ENCODE measurements at places on chromosomes 5 and 9. TPM values are rescaled to one million over a fixed set of nuclear protein-coding genes. Genes with fewer than 3 reads are reported as not detected.

The TJP2 gene
- 70.8 TPM for total RNA-seq

DNA sequence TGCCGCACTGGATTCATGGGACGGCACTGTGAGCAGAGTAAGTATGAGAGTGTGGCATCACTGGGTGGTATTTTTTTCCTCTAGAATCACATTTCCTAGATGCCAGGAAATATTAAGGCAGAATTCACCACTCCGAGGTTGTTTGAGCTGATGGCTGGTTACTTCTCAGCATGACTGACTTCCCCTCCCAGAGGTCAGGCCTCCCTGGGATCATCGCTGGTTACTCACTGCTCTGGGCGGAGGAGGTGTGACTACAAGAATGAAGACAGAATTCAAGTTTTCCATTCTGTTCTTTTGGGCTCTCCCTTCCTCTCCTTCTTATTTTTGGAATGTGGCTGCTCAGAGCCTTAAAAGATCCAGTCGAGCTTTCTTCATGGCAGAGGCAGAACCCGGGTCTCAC is 76.6 kb upstream of the PRRC1 start:
- no peak for DNase-seq

- DNase-seq: no peak
Measured at GRCh38 chr5:10331341-10331796, 22.1 kb upstream of the MARCHF6 start.

- no peak for DNase-seq
Measured at GRCh38 chr5:383621-384020, 59.4 kb upstream of the EXOC3 start.

The DRD1 gene
- total RNA-seq: 9.8 TPM

GRCh38 chr9:5073701-5074100 is 88.6 kb downstream of the JAK2 start:
- DNase-seq: no peak

- DNase-seq: no peak
Measured at GRCh38 chr9:130128733-130129431, 43.3 kb upstream of the NCS1 start.

DNA sequence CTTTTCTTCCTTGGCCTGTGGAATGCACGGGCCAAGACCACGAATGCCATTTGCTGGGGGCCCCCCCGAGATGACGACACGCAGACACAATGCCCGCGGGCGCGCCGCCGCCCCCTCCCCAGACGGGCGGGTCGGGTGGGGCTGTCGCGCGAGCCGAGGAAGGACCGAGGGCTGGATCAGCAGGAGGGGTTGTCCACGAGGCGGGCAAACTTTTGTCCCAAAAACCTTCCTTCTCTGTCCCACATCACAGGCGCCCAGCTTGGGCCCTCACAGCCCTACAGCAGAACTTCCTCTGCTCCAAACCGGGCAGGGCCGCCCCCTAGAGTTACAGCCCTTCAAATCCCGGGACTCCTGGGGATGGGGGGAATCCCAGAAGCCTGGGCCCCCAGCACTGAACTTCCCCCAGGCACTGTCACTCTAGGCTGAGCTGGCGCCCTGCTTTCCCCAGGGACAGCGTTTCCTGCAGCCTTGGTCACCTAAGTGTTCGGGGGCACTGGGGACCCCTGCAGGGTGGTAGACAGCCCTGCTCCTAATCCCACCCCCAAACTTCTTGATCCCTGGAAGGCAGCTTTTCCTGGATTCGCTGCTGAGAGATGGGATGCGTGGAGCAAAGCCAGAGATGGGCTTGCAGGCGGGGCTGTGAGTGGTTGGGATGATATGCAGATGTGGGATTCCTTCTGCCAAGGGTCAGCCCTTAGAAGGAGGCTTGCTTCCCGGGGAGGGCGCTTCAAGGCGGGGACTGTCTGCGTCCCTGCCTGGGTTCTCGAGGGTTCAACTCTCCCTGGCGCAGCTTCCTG is 980 bp downstream of the COL5A1 start:
- no peak for DNase-seq

DNA sequence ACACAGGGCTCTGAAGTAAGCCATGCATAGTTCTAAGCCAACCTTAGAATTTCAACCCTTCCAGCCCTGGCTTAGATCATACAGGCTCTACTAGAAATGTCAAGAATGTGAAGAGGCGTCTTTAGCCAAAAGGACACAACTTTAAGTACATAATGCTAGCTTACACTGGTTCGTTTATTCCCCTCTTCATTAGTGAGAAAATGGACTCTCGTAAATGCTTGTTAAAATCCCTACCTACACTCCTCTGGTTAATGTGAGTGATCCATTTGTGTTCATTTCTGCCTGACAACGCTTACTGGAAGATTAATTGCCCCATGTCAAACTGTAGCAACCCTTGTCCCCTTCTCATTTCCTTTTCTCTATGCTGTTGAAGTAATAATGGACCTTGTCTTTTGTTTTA is 149.3 kb upstream of the POU5F2 start:
- DNase-seq: no peak

- DNase-seq: no peak
Measured at GRCh38 chr5:180034564-180034963, 37.0 kb downstream of the RNF130 start.

The DPYSL3 gene
- 79.4 TPM for total RNA-seq

The PCDHA9 gene
- total RNA-seq: 3.0 TPM

GRCh38 chr5:125696762-125697161 is 726.4 kb upstream of the GRAMD2B start:
- no peak for DNase-seq

DNA sequence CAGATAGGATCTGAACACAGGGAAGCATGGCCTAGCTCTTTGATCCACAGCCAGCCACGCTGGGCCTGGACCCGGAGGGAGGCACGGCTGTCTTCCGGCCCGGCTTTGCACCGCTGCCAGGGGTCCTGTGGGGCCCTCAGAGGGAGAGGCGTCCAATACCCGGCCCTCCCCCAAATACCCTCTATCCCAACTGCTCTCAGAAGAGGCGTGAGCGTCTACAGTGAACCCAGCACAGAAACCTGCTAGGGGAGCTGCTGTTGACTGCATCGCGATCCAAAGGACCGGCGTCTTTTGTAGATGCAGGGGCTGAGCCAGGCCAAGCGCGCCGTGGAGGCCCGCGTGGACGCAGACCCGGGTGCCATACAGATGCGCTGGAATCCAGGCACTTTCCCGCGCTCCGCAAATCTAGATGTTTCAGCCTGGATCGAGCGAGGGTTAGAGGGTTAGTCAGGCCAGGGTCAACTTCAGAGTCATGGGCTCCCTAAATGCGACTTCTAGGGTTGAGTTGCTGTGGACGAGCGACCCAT is 1.1 kb upstream of the TCF7 start:
- DNase-seq: no peak

The SH3RF2 gene
- total RNA-seq: 5.2 TPM

All from dorsolateral prefrontal cortex (tissue), 122 donors.